Aorta (tissue), 5 donors: ENCODE measurements at places on chromosomes 6 and 20.

DNA sequence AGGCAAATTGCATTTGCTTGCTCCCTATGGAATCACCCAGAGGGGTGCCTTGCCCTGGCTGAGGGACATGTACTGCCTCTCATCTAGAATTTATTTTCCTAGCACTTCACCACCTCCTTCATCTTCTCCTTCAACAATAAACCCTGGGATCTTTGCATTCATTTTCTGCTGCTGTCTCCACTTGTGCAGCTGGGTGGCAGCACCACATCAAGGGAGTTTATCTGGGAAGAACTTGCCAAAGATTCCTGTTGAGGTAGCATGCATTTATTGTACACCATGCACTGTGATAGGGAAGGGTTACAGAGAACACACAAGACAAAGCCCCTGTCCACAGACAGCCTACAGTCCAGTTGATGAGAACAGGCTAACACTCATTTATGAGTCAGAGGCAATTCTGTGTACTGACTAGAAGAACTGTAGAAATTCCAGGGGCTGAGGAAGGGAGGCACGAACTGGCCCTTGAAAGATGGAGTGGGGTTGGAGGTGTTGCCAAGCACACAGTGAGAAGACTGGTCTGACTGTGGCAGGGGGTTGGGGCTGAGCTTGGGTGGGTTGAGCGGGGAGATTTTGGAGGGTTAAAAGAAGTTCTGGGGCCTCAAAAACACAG, 17.5 kb downstream of the C20orf173 start:
- no peak for DNase-seq

- no peak for DNase-seq
Measured at GRCh38 chr20:32582659-32583580, 2.2 kb downstream of the NOL4L start.

DNA sequence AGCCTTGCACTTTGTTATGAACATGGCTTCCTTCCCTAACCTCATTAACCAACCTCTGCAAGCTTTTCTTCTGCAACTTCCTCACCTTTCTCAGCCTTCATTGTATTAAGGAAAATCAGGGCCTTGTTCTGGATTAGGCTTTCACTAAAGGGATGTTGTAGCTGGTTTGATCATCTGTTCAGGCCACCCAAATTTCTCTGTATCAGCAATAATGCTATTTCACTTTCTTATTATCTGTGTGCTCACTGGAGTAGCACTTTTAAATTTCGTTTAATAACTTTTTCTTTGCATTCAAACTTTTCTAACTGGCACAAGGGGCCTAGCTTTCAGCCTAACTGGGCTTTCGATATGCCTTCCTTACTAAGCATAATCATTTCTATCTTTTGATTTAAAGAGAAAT, 96.7 kb downstream of the GFRAL start:
- no peak for DNase-seq

DNA sequence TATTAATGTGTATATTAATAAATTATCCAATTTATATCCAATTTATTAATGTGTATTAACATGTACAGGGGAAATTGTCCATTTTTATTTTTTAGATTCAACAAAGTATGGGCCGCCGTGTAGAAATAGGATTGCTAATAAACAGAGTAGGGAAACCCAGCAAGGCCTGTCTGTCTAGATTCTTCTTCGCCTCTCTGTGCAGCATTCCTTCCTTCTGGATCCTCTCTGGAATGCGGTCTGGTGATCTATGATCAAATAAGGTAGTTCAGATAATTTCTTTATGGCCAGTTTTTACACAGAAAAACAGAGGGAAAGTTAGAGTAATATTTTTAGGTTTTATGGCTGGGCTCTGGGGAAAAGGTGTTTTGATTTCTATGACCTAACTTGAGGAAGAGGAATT, 19.9 kb upstream of the HFE start:
- no peak for DNase-seq

DNA sequence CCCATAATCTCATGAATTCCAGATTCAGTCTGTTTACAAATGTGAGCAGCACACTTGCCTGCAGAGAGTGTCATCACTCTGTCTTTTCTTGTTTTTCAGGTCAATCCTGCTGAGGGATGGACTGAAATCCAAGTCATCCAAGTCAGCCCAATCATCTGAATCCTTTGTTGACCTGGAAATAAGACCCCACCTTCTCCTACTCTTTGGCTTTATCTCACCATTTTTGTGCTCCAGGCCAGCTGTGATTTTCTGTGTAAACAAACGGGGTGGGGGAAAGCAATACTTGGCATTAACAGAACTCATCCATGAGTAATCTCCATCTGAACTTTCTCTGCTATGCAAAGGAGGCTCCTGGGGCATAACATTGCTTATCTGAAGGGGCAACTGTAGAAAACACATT, 16.9 kb upstream of the GSTA4 start:
- no peak for DNase-seq

DNA sequence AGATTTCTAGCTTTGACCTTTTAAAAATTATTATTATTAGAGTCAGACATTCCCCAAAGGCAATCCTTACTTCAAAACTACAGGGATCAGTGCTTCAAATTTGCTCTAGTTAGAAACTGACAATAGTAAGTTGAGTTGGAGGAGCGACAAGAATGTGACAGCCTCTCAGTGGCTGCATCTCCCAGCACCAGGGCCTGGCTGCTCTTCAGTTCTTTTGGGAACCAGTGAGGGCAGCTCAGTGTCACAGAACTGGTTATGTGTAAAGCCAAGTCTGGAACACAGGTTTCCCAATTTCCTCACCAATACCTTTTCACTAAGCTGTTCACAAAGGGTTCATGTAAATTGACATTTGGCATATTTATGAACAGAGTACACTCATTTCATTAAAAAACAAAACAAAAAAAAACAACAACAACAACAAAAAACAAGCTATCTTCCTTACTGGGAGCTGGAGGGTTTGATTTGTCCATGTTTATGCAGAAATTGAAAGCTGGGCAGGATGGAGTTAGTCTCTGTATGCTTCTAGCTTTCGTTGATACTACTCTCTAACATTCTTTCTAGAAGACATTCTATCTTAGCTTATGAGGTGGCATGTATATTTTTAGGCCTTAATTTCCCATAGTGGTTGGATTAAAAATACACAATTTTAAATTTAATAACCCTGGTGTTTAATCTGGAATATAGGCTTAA, 95.0 kb downstream of the SAMD5 start:
- no peak for DNase-seq

- DNase-seq = no peak
Measured at GRCh38 chr6:149471801-149472200, 13.0 kb downstream of the ZC3H12D start.

DNA sequence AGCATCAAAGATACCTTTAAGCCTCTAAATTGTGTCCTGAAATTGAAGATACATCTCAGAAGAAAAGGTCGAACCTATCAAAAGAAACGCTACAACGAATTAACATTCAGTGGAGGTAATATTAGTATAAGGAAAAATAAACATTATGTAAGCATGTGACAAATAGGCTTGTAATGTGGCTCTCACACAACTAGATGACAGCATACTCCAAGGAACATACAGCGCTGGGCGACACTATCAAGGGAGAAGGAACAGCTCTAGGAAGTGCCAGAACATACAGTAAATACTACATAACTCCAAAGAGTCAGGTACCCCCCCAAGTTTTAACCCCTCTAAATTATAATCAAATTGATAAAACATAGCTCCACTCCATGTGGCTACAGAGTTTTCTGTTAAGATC, 103.5 kb downstream of the LAMP5 start:
- DNase-seq = no peak

GRCh38 chr6:19994909-19995308, 157.7 kb downstream of the ID4 start:
- DNase-seq = no peak

DNA sequence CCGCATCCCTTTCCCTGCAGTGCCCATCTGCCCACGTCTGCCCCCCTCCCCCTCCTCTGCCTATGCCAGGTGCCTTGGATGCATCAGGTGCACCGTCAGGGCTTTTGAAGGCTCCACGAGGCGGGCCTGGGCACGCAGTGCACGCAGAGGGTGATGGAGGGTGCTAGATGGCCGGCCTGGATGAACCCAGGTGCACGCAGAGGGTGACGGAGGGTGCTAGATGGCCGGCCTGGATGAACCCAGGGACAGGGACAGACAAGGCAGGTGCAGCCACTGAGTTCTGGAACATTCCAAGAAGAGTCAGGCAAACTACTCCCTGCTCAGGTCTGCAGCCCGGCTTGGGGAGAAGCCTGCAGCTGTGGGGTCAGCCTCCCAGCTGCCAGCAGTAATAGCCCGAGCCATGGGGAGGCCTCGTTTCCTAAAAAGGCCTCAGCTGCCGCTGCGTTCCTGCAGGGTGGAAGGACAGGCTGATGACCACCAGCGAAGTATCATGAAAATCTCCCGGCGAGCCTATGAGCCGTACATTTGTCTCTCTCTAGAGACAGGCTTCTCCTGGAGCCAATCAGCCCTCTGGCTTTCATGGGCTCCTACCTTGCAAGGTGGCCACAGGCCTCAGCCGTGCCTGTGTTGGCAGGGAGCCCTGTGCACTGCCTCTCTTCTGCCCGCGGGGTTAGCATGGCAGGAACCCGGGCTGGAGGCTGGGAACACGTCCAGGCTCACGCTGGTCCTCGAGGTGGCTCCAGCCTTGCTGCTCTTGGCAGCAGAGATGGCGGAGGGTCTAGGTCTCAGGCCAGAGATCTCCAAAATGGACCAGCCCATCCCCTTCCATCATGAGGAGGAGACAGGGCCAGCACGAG, 29.6 kb downstream of the NTSR1 start:
- DNase-seq = peak; percentile 71

DNA sequence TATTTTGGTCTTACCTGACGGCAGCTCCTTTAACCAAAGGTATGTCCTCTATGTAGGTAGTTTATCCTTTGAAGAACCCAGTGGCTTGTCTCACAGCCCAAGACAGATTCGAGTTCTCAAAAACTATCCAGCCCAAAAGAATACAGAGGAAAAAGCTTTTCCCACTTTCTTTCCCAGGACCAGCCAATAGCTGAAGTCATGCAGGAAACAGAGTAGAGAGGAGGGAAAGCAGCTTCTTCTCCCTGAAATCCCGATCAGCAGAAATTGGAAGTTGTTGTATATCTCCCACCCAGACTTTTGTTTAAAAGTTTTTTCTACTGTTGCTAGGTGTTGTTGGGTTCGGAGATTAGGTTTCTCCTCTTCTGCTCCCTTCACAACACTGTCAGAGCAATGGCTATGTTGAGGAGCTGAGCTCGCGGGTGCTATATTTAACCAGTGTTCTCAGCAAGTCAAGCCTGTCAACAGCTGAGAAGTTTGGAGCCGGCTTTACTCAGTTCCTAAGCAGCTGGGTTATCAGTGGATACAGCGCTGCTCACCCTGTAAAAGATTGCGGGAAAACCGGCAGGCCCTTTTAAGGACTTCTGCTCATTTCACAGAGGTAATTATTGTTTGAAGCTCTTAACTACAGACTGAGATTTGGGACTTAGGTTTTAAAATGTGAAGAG, at the start of gene FILIP1:
Gene FILIP1, minus strand, starts transcription at position 401 of the 665 bp plus-strand sequence. CDS start 78,828 bp downstream, outside the sequence.
- no peak for DNase-seq

DNA sequence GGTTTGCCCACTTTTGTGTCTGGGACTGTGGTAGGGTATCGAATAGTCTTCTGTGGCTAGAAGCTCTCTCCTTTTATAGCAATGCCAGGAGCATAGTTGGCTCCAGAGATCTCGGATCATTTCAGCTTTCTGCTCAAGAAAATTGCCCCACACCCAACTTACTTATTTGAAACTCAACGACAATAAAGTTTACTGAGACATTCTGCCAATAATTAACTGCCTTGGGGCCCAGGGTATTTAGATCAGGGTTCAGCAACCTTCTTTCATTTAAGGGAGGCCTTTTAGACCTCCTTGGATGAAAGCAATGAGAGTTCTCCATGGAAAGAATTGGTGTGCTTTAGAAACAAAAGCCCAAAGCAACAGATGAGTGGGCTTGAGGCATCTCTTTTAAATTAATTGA, 53.8 kb upstream of the GMPR start:
- DNase-seq = no peak

DNA sequence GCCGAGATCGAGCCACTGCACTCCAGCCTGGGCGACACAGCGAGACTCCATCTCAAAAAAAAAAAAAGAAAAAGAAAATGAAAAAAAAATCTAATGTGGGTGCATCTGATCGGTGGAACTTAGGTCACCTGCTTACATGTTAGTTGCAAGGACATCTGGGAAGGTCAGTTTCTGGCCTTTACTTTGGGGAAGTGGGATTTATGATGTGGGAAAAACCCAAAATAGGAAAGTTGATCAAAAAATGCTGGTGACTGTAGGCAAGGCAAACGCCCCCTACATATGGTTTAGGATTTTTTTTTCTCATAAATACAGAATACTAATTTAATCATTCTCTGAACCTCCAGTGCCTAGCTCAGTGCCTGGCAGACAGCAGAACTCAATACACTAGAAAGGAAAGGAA, 69.2 kb upstream of the PIM1 start:
- DNase-seq = no peak
